ENCODE measurements at places on chromosomes 16 and 17.

DNA sequence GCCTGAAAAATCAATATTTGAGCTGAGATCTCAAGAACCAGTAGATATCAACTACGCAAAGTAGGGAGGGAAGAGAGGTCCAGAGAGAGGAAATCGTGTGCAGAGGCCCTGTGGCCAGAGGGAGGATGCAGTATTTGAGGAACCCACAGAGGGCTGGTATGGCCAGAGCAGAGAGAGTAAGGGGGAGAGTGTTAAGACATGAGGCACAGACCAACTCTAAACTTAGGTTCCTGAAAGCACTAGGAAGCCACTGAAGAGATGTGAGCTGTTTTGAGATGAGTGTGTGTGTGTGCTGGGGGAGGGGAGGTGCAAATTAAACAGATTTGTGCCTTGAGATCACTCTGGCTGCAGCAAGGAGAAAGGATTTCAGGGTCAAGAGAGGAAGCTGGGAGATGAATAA is 10.9 kb downstream of the SLC13A2 start:
- DNase-seq, result no peak

DNA sequence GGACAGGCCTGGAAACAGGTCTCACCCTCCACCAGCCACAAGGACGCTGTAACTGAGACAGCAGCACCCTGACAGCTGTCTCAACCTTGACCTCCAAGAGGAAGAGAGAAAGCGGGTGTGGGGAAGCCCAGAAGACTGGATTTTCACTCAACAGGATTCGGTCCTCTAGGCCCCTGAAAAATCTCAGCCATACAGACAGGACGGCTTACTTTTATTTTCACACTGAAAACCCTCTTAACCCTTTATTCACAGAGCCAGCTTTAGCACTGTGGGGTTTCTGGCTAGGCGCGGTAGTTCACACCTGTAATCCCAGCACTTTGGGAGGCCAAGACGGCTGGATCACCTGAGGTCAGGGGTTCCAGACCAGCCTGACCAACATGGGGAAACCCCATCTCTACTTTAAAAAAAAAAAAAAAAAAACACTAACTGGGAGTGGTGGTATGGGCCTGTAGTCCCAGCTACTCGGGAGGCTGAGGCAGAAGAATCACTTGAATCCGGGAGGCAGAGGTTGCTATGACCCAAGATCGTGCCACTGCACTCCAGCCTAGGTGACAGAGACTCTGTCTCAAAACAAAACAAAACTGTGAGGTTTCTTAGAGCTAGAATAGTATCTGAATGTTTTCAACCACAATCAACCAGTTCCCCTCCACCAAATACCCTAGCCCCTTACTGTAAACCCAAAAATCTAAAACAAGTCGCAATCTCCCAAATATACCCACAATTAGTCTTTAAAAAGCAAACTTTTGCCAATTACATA is 5.3 kb downstream of the ANKRD11 start:
- no peak for DNase-seq

DNA sequence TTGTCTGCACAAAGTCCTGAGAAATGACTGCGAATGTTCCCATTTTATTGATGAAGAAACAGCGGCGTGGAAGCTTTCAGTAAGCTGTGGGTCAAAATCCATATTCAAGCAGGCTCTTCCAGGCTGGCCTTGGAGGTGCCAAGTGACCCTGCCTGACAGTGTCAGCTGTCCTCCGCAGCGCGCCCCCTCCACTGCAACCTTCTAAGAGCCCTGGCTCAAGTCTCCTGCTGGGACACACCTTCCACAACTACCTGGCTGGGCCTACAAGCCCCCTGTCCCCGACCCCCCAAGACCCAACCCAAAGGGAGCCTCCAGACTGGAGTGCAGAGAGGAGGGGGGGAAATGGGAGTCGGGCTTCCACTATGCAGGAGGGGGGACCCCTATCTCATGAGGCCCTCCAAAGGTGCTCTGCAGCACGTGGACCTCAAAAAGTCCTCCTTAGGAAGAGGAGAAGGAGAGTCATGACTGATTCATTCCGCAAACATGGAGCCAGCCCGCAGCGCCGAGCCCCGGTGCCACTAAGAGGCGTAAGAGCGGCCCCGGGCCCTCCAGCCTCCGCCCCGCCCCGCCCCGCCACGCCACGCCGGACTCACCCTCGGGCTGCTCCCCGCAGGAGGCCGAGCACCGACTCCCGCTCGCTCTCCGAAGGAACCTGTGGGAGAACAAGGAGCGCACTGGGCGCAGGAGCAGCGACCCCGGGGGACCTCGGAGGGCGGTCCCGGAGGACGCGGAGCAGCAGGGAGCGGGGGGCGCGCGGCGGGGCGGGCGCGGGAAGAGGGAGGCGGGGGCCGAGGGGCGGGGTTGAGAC is 574 bp downstream of the MPP3 start:
- DNase-seq, result no peak

GRCh38 chr16:56964243-56965148 is 2.7 kb downstream of the CETP start:
- peak; percentile 94 for DNase-seq

DNA sequence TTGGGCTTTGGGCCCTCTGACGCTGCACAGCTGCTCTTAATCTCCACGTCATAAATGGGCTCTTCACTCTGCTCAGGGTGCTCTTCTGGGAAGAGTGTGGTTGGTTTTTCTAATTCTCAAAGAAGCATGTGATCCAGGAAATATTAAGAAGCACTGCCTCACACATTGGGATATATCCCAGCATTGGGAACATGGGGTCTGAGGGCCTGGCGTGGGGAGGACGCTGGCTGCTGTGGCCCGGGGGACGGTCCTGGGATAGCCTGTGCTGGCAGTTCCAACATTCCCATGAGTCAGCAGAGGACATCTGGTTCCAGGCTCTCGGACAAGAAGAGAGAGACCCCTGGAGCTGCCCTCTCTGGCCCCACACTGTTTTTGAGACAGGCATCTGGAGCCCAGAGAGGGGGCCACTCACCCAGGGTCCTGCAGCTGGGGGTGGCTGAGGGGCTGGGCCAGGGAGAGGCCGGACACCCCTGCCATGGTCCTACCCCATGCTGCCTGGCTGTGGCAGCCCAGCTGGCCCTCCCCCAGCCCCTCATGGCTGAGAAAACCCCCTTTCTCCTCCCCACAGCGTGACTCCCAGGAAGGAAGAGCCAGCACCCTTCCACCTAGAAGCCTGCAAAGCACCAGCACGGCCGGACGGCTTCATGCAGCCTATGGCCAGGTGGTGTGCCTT is 58.8 kb downstream of the NT5M start:
- DNase-seq, result no peak

DNA sequence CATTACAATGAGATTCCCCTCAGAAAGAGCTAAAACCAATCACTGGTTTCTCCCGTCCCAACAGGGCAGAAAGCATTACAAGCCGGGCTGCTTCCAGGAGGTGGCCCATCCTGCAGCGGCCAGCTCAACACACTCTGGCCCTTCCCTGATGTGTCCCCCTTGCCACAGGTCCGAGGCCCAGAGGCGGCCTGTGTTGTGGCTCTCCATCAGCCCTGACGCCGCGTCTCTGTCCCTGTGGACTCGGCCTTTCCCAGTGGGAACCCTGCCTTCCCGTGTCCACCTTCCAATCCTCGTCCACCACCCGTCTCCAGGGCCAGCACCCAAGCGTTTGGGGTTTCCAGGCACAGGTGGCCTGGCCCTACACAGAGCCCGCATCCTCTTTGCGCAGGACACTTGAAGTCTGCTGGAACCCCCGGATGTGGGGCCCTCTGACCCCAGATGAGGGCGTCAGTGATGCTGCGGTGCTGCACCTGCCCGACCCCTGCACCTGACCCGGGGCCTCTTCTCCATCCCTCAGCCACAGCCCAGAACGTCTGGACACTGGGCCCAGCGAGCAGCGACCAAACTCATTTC is 21.1 kb downstream of the RAB40B start:
- DNase-seq, result no peak

DNA sequence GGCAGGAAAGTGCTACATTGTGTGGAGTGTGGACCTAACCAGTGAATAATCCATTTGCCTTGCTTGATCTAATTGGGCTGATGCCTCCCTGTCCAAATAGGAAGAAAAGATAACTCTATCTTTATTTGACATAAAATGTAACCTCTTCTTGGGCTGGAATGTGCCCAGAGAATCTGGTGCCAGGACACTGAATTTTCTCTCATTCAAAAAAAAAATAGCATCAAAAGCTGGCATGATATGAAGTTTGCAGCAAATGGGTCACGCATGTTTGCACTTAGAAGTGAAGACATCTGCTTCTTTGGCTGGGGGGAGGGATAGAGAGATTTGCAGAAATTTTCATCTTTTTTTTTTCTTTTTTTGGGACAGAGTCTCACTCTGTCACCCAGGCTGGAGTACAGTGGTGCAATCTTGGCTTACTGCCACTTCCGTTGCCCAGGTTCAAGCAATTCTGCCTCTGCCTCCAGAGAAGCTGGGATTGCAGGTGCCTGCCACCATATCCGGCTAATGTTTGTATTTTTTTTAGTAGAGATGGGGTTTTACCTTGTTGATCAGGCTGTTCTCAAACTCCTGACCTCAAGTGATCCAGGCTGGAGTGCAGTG is 478.2 kb upstream of the EEF2KMT start:
- no peak for DNase-seq

DNA sequence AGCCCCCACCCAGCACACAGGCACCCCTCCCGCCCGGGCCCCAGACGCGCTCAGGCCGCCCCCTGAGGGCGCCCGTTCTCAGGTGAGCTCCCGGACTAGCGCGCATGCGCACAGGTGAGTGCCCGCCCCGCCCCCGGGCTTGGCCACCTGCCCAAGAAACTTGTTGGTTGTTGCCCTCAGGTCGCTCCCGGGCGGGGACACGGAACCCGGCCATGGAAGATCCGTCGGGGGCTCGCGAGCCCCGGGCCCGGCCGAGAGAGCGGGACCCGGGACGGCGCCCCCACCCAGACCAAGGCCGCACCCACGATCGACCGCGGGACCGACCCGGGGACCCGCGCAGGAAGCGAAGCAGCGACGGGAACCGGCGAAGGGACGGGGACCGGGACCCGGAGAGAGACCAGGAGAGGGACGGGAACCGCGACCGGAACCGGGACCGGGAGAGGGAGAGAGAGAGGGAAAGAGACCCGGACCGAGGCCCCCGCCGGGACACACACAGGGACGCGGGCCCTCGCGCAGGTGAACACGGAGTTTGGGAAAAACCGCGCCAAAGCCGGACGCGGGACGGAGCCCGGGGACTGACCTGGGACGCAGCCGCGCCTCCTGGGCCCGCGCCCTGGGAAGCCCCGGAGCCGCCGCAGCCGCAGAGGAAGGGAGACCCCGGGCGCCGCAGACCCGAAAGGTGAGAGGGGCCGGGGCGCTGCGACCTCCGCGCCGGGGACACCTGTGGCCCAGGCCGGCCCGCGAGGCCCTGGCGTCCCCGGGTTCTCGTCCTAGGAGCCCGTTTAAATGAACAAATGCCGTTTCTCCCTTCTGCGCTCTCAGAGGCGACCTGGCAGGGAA is at the start of gene MARVELD3:
Gene MARVELD3, plus strand, starts transcription at position 167 of the 840 bp plus-strand sequence. Its CDS starts 46 bp downstream, at position 213.
- no peak for DNase-seq

Measured in stimulated activated CD4-positive, alpha-beta T cell treated with anti-CD3 and anti-CD28 coated beads, Interleukin-1b, Interleukin-23, amount 100 ng/mL, for 24 hours (primary cell).